ENCODE measurements at places on chromosomes 2 and 18.

- DNase-seq = no peak
Measured at GRCh38 chr2:71897836-71898235, 249.8 kb downstream of the CYP26B1 start.

DNA sequence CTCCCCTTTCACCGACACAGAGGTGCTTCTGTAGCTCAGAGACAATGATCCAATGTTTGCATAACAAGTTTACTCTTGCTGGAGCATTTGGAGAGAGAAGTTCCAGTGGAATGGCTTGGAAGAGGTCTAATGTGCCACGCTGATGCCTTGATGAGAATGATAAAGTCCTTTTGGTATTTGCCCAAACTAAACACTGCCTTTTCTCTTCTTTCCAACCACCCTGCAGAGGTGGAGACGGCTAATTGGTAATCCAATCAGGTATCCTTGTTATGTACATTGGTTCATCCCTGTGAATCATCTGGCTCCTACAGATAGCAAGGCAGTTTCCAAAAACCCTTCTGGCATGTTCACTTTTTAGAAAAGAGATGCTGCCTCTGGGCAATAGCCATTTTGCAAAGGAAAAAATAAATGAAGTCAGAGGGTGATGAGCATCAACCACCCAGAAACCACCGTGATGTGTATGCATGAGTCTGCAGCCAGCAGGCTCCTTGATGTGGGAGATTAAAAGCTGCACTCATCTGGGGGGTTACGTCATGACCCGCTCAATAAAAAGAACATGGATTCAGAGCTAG lies 40.6 kb downstream of the KIAA2012 start:
- DNase-seq = peak; percentile 87

DNA sequence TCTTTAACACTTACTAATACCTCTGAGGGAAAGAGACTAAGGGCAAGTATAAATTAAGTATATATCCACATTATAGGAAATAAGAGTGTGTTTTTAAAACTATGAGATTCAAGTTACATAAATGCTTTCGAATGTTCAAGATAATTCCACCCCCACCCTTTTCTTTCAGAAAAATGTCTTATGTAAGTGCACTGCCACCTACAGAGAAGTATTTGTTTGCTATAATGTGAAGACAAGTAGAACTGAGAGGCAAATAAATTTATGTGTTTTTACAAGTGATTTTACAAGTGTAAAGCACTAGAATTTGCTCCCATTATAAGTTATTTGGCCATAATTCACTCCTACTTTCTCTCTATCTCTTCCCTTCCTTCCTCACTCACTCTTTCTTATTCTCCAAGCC lies 99.9 kb upstream of the CRACDL start:
- DNase-seq = no peak

GRCh38 chr2:144508172-144508851 lies 11.6 kb downstream of the ZEB2 start:
- DNase-seq = peak; percentile 37

- DNase-seq = peak; percentile 91
Measured at GRCh38 chr2:19574778-19575260, 216.4 kb upstream of the OSR1 start.

All from EL (cell line).